ENCODE measurements at places on chromosomes 16 and 17.

DNA sequence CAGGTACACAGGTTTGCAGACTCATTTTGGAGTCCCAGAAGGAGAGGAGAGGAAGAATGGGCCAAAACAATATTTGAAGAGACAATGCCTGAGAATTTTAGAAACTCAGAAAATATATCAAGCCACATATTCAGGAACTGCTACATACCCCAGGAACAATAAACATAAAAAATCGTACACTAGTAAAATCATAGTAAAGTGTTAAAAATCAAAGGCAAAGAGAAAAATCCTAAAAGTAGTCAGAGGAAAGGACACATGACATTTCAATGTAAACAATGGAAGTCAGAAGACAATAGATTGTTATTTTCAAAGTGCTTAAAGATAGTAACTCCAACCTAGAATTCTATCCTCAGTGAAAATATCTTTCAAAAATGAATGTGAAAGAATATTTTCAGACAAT is 28.5 kb upstream of the NACA2 start:
- no peak for DNase-seq

DNA sequence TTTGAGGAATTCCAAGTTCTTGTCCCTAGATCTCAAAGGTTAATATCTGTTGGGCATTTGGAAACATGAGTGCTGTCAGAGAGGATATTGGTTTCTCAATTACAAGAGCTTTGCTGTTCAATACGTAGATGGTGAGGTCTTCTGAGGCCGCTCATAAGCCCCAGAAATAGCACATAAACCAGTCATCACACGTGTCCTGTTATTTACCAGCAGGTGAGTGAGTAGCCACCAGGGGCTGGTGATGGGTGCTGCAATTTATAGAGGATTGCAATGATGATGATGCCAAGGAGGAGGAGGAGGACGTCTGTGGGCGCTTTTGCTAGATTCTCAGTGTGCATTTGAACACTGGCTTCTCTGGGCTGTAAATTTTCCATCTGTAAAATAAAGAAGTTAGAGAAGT is 89.0 kb downstream of the SALL1 start:
- DNase-seq, result no peak

- DNase-seq, result no peak
These were observed 13.3 kb upstream of the C1QL1 start for GRCh38 chr17:44981221-44981968.

DNA sequence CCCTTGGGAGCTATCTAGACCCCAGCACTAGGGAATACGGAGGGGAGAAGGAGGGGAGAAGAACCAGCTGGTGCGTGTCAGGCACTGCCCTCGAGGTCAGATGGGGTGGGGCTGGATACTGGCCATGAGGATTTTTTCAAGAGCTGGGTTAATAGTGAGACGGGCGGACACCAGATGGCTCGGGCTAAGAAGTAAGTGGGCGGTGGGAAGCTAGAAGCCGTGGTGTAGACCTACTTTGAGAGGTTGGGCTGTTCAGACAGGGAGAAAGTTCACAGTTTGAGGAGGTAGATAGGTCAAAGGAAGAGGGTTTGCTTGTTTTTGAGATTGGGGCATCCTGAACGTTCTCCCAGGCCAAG is 303.8 kb downstream of the SEC14L1 start:
- DNase-seq, result no peak

DNA sequence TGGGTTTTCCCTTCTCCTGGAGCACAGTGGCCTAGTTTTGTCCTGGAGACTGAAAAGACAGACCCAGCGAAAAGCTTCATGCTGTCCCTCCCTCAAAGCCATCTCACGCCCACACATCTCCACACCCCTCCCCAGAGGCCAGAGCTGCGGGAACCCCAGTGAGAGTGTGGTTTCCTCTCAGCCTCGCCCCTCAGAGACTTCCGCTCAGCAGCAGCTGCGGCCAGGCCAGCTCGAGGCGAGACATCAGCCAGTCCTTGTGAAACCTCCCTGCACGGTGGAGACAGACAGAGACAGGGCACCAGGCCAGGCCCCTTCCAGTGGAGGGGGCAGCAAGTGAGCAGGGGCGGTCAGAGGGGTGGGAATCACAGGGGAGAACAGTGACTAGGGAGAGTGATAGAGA is 77.0 kb upstream of the TNRC6C start:
- DNase-seq, result no peak

- no peak for DNase-seq
These were observed 14.2 kb downstream of the SLC47A2 start for GRCh38 chr17:19702217-19702641.

DNA sequence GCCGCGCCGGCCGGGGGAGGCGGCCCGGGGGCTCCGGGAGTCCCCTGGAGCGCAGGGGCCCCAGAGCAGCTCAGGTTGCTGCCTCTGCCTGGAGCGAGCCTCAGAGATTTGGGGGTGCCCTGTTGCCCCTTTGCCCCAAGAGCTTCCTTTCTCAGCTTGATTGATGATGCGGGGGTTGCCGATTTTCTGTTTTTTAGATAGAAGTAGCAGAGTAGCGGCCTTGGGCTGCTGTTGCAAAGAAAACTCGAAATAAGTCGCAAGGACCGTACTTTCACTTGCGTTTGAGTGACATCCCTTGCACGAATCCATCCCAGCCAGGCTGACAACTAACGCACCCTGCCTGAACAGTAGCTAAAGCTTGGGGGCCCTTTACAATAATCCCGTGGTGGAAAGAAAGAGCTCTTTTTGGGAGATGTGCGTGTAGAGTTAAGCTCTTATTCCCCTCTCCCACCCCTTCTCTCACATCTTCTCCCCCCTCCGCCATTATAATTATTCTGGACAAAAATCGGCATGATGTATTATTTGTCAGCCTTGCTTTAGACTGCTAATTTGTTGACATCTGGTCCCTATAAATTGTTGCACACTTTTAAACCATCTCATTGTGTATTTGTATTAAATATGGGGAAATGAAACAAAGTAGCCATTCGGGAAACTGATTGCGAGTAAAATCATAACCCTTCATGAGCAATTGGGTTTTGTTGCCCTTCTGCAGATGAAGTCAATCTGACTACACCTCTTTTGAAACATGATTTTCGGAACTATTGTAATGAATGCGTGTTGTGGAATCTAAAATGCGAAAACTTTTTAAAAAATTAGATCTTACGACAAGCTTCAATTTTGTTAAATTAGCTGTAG is 873 bp downstream of the USP10 start:
- DNase-seq, result no peak

- DNase-seq, result no peak
These were observed 11.7 kb downstream of the GCGR start for GRCh38 chr17:81815646-81815986.

- DNase-seq, result peak; percentile 57
These were observed 16.7 kb downstream of the C16orf54 start for GRCh38 chr16:29729116-29729521.

DNA sequence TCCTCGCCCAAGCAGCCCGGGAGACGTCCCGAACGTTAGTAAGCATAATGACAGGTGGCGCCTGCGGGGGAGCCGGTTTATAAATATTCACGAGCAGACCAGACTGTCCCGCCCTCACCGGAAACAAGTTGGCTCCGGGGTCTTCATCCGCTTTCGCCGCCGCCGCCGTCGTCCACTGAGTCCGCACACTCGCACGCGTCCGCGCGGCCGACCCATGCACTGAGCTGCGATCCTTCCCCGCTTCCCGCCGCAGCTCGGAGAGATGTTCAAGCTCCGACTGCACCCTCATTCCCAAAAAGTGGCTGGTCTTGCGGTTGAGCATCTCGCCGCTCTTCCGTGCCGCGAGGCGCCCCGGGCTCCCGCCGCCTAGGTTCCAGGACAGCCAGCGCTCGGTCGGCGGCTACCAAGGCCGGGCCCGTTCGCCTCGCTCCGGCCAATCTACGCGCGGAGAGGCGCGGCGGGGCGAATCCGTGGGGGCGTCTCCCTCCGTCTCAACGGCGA is 385 bp downstream of the CFAP119 start:
- DNase-seq, result peak; percentile 42

DNA sequence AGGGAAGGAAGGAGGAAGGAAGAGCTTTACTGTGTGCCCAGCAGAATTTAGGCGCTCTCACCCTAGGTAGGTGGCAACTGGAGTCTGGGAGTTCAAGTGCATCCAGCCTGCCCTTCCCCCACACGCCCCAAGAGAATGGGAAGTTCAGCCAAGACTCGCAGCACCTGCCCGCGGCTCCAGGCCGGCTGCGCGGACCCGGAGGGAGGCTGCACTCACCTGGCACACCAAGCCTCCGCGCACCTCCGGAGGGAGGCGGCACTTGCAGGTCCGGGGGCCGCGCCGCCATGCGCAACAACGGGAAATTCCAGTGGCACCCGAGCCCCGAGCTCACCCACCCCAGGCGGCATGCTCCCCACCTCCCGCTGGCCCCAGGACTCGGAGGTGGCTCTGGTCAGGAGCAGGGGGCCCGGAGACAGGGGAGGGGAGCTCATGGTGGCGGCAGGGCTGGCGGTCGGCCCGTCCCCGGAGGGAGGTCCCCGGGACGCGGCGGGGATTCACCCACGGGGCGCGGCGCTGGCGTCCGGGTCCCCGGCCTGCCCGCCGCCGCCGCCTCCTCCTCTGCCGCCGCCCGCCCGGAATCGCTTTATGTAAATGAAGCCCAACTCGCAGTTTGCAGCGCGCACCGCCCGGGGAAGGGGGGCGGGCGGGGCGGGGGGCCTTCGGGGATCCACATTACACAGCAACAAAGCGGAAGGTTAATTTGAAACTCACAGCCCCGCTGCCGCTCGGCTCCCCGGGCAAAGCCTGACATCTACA is at the start of gene ZFHX3:
Gene ZFHX3, minus strand, starts transcription at position 593 of the 756 bp plus-strand sequence. CDS start 87,983 bp downstream, outside the sequence.
- DNase-seq, result peak; percentile 51

DNA sequence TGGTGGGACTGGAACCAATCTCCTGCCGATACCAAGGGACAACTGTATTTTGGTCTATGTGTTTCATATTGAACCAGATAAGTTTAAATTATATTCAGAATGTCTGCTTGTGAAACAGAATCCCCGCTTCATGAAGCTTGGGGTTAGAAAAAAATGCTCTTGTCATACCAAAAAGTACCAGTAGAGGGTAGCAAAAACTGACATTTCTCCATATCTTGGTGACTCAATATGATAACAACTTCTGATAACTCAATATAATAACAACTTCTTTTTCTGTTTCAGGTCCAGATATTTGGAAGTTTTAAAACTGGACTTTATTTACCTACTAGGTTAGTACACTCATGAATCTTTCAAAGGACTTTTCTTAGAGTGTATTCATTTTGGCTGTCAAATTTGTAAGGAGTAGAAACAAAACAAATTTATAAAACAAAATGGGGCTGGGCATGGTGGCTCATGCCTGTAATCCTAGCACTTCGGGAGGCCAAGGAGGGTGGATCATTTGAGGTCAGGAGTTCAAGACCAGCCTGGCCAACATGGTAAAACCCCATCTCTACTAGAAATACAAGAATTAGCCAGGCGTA is 52.3 kb upstream of the ADCY7 start:
- DNase-seq, result no peak

- DNase-seq, result no peak
These were observed 20.6 kb upstream of the USP36 start for GRCh38 chr17:78861229-78861628.

- DNase-seq, result no peak
These were observed 30.2 kb upstream of the ABCA3 start for GRCh38 chr16:2370721-2371120.

- DNase-seq, result no peak
These were observed 383.6 kb downstream of the UTP18 start for GRCh38 chr17:51643702-51644490.

DNA sequence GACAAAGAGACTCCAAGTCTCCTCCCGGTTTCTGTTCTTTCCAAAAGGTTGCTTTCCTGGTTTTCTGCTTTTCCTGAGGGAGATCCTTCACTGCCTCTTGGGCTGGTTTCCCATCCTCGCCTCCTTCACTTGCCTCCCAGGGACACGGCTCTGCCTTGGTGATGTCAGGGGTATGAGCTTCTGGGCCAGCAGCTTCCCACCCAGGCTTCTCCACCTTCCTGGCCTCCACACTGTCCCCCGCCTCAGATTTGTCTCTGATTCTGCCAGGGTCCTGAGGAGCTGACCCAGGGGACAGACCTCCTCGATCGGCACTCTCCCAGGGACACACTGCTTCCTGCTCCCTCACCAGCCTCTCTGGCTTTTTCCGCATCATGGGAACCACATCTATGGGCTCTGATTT is 14.5 kb downstream of the GPR179 start:
- no peak for DNase-seq

GRCh38 chr17:17412326-17412725 is 64.5 kb upstream of the MED9 start:
- DNase-seq, result no peak

DNA sequence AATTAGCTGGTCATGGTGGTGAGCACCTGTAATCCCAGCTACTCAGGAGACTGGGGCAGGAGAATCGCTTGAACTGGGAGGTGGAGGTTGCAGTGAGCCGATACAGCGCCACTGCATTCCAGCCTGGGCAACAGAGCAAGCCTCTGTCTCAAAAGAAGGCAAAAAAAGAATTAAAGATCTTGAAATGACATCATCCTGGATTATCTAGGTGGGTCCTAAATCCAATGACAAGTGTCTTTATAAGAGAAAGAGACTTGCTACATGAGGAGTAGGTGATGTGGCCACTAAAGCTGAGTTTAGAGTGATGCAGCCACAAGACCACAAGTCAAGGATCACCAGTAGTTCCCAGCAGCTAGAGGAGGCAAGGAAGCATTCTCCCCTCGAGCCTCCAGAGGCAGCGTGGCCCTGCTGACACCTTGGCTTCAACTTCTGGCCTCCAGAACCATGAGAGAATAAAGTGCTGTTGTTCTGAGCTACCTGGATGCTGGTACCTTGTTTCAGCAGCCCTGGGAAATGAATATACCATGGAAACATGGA is 15.8 kb downstream of the CIITA start:
- no peak for DNase-seq

DNA sequence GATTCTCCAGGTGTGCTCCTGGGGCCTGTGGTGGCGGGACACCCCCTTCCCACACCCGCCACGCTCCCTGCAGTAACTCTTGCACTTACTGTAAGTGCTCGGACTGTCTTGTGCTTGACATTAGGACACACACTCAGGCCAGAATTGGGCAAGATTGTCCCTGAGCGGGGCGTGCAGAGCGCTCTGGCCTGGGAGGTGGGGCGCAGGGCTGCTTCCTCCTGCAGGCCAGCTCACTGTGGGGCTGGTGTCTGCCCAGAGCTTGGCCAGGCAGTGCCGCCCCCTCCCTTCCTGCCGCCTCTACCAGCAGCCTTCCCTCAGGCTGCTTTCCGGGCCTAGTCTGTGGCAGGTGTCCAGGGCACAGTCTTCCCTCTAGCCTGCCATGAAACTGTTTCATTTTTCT is 6.1 kb upstream of the ATP6V0C start:
- DNase-seq, result no peak

- no peak for DNase-seq
These were observed 236.4 kb upstream of the AXIN2 start for GRCh38 chr17:65797809-65798208.

Data from COR-L47 (cell line).